ENCODE measurements at places on chromosomes 1 and 21.
A peak's percentile ranks its signal among the peaks of the same experiment; 100 is the strongest.

GRCh38 chr1:214604523-214604922 is 1.5 kb downstream of the CENPF start:
- no peak for DNase-seq

DNA sequence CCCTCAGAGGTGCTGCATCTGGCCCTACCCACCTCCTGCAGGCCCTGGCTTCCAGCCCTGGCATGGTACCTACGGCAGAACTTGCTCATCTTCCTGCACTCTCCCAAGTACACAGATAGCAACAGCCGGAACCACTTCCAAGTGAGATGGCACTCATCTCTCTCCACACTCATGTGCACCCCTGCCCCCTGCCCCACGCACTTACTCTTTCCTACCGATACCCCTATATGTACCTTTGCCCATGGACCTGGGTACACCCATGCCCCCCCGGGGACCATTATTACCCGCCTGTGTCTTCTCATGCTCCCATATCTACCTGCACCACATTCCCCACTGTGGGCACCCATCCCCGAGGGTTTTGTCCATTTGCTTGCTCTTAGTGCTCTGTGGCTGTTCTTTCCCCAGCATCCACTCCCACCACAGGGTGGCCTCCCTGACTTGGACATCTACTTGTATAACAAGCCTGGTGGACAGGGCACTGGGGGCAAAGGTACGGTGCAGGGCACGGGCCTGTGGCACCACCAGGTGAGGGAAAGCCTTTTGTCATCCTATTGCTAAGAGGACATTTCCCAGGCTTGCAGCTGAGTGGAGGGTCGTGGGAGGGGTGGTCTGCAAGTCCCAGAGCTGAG is 14.7 kb downstream of the HYI start:
- DNase-seq = no peak

GRCh38 chr1:225847610-225848009 is 34.6 kb downstream of the TMEM63A start:
- no peak for DNase-seq

- peak; percentile 65 for DNase-seq
Measured at GRCh38 chr21:38306433-38307141, 49.8 kb downstream of the KCNJ15 start.

DNA sequence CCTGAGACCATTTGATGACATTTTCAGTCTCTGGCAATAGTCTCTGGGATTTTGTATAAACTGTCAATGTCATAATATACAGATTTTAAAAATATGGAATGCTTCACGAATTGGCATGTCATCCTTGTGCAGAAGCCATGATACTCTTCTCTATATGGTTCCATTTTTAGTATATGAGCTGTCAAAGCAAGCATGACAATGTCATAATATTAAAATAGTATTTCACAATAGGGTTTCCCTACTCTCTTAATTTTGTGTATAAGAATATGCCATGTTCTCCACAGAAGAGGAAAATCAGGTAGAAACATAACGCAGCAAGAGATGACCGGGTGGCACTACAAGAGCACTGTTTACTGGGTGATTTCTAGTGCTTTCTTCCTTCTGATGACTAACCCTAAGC is 8.3 kb upstream of the DIPK1A start:
- no peak for DNase-seq

- DNase-seq = no peak
Measured at GRCh38 chr1:170533298-170533697, 1.3 kb downstream of the GORAB start.

- no peak for DNase-seq
Measured at GRCh38 chr1:158809862-158810261, 21.3 kb upstream of the MNDA start.

DNA sequence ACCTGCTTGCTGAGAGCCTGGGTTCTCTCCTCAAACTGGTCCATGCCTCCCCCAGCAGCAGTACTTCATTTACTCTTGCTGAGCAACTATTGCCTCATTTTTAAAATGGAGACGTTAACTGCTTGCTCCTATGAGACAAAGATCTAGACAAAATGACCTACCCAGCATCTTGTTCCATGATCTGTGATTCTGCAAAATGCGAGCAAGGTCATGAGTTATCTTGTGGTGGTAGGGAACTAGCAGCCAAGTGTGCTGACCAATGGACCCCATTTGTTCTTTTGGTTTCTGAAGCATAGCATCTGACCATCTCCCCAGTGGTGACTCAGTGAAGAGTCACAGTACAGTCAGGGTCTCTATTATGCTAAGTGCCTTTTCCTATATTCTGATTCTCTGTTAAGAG is 40.4 kb downstream of the TBX15 start:
- DNase-seq = no peak

DNA sequence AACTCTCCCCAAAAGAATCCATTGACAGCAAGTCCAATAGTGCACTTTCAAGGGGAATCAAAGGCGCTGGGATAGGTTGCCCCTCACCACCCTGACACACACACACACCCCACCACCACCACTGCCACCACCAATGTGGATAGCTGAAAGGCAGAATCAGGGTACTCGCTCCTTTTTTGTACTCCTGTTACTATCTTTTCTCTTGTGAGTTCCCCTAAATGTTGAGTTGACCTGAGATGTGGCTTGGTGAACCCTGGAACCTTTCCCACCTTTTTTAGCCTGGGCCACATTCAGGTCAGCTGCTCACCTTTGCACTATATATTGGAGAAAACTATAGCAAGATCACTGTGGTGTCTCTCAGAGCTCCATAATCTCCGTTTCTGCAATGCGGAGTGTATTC is 3.9 kb downstream of the S100A8 start:
- no peak for DNase-seq

GRCh38 chr1:21124846-21125245 is 51.9 kb downstream of the EIF4G3 start:
- no peak for DNase-seq

DNA sequence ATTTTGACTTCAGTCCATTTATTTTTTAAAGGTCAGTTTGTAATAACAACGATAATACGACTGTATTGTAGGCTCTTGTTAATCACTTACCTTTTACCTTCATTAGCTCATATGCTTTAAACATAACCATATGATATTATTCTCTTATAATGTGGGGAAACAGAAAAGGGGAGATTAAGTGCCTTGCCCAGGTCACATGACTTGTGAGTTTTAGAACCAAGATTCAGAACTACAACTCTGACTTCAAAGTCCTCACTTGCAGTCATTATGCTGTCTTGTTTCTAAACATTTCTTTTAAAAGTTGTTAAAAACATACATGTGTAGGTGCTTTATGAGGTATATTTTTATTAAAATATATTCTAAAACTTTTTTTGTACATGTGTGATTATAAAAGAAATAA is 41.1 kb downstream of the SUCO start:
- DNase-seq = no peak

- no peak for DNase-seq
Measured at GRCh38 chr21:37281993-37282392, 14.9 kb upstream of the VPS26C start.

DNA sequence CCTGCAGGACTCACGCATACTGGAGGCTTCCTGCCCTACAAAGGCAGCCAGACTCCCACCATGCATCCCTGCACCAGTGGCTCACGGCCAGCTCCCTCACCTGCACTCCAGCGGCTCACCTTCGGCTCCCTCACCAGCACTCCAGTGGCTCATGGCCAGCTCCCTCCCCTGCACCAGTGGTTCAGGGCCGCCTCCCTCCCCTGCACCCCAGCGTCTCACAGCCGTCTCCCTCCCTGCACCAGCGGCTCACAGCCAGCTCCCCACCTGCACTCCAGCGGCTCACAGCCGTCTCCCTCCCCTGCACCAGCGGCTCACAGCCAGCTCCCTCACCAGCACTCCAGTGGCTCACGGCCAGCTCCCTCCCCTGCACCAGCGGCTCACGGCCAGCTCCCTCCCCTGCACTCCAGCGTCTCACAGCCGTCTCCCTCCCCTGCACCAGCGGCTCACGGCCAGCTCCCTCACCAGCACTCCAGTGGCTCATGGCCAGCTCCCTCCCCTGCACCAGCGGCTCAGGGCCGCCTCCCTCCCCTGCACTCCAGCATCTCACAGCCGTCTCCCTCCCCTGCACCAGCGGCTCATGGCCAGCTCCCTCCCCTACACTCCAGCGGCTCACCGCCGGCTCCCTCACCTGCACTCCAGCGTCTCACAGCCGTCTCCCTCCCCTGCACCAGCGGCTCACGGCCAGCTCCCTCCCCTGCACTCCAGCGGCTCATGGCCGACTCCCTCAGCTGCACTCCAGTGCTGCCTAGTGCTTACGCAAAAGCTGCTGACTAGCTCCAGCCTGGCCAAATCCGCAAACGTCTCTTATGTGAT is 324.5 kb downstream of the NPHP4 start:
- no peak for DNase-seq

DNA sequence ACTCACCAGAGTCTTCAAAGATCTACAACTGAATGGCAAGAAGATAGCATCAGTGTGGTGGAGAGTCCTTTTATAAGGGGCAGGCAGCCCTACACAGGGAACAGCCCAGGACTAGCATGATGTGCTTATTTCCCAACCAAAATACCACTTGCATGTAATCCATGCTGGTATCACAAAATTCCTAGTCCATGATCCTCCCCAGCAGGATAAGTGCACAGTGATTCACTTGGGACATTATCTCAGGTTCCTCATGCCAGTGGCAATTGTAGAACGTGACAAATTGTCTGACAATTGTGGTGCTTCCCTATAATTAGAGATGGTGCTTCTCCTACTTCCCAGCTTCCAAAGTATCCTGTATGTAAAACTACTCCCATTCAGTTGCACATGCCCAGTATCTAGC is at the start of gene SPRR2G:
TSS of gene SPRR2G (minus strand) at position 45 of the 400 bp plus-strand sequence. CDS start 780 bp downstream, outside the sequence.
- DNase-seq = no peak

DNA sequence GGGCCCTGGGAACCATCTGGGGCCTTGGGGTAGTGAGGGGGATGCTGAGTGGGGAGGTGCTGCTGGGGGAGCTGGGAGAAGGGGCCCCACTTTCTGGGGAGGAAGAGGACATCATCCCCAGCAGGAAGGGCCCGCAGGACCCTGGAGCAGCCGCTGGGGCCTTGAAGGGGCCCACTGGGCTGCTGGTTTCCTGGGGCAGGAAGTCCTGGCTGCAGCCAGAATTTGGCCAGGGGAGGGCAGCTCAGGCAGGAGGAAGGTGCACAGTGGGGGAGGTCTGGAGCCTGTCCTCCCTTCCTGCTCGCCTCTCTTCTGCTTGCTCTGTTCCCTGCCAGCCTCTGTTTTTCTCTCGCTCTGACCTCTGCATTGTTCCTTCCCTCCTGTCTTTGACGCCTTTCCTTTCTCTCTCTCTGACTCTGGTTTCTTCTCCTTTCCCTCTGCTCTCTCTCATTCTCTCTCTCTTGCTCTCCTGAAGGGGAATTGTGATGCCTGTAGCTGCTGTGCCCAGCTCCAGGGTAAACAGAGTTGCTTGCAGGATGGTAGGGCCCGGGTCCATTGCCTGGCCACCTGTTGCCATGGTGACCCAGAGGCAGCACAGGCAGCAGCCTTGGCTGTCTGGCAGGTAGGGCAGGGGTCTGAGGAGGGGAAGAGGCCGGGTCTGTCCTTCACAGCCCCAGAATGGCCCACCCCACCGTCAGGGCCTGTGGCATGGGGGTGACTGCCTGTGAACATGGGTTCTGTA is 23.9 kb downstream of the ACOT11 start:
- DNase-seq = no peak

GRCh38 chr1:188062456-188062855 is 1233.7 kb downstream of the PLA2G4A start:
- no peak for DNase-seq

- no peak for DNase-seq
Measured at GRCh38 chr1:64147759-64148158, 55.7 kb upstream of the UBE2U start.

DNA sequence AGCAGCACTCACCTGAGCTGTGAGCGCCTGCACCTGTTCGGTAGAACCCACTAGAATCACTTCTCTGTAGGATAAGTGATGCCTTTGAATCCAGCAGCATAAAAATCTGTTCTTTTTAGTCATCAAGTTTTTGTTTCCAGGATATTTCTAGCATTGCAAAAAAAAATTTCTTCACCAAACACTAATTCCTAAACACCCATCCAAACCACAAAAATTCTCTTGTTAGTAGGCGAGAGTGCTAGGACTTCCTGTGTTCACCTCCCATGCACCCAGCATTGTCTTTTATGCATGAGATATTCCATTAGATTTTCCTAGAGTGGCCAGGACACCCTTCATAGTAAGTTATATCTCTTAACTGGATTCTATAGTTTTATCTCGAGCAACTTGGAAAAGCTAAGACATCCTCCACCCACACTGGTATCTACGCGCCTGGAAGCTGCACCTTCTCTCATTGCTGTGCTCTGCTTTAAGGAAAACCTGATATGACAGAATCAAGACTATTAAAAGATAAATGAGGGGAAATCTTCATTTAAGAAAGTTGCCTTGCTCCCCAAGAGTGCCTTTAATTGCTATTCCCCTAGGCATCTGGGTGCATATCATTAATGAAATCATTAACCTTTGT is 12.3 kb downstream of the SERTAD4 start:
- DNase-seq = no peak

DNA sequence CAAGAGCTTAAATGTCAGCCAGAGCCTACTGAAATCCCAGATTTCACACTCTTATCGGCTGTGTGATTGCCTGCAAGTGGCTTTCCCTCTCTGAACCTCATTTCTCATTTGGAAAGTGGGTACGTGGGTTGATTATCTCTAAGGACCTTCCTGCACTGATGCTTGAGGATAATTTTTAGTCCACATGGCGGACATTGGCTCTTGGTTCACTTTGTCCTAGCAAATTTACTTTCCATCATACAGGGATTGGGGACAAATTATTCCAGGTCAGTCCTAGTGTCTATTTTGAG is 111.6 kb downstream of the ACTL8 start:
- no peak for DNase-seq

- DNase-seq = no peak
Measured at GRCh38 chr1:224591326-224591725, 24.8 kb upstream of the CNIH3 start.

GRCh38 chr1:21659099-21659923 is 9.8 kb downstream of the RAP1GAP start:
- DNase-seq = peak; percentile 69

DNA sequence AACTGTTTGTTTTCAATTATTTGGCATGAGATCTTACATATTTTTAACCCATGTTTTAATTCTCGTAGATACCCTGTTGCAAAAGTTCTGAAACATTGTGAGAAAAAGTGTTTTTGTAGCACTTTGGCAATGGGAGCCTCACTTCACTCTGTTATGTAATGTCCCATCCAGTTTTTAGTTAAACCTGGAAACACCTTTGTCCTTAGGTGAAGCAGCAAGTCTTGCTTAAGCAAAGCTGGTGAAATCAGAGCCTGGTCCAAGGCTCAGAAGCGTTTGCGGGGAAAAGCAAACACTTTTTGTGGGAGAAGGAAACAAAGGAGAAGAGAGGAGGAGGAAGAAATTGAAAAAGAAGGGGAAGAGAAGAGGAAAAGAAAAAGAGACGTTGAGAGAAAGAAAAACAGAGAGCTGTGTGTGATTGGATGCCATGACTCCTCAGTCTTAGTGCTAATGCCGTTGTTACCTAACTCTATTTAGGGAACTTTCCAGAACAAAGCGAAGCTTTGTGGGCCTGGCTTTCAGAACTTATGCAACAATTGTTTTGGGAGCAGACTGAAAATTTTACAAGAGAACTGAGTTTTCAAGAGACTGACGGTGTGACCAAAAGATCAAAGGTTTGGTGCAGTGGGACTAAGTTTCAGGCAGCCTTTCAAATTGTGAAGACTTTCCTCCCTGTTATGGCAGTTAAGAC is 93.1 kb downstream of the NTMT2 start:
- DNase-seq = no peak

All from stimulated activated naive CD4-positive, alpha-beta T cell (primary cell).